ENCODE measurements at places on chromosomes 1 and 21. TPM values are rescaled to one million over a fixed set of nuclear protein-coding genes. Genes with fewer than 3 reads are reported as not detected.

Gene STYXL2
- not detected for total RNA-seq

Gene WDR47
- 16.1 TPM for total RNA-seq

Gene LIN28A
- total RNA-seq, result not detected

Gene OR6N1
- total RNA-seq, result not detected

Gene RNASEL
- total RNA-seq, result 4.2 TPM

DNA sequence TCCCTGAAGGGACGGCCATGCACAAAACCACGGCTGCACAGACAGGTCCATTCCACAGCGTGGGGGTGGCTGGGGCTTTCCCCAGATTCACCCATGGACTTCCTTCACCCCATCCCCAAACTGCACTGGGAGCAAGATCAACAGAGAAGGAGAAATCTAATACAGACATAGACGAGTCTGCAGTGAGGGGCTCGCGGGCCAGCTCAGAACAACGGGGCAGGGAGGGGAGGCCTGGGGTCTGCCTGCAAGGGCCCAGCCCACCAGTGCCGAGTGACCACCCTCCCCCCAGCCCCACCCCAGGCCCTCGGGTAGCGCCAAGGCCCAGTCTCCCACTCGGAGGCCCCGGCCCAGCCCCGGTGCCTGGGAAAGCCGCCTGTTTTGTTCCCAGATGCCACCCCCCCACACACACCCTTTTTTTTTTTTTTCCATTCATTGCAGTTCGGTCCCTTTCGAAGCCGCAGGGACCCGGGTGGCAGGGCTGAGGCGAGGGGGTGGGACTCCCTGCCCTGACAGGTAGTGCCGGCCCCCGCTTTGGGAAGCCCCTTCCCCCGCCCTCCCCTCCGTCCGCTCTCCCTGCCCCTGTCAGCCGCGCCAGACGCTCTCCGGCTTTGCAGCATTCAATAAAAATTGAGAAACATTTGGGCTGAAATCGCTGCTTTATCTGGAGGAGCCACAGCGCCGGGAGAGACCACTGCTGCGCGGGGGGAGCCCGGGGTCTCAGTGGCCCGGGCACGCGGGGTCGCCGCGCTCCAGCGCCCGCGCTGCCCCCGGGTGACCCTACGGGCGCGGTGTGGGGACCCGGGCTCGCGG, 543 bp upstream of the EPHB2 start:
- H3K27ac ChIP-seq, result no peak overlapping the region
- no peaks in the 10 kb centered on the region for H3K27me3 ChIP-seq
- no peaks in the 10 kb centered on the region for H3K4me1 ChIP-seq
- H3K36me3 ChIP-seq, result no peaks in the 10 kb centered on the region
- H3K4me3 ChIP-seq, result peak overlapping the region; percentile 69

DNA sequence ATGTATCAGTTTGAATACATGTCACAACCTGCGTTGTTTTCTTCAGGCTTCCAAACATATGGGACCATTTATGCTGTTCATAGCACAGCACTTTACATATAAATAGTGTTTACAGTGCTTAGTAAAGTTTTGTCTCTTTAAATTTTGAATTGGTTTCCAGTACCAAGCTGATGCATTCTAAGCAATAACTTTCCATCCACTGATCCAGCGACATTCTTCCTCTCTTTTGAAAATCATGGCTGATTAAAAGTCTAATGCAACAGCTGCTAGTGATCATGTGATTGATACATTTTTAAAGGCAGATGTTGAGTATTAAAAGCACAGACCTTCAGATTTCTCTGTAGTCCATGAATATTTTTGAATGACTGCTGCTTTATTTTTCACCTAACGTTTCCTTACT, 154.9 kb downstream of the PTPRC start:
- H3K27me3 ChIP-seq, result no peaks in the 10 kb centered on the region
- no peak overlapping the region for H3K4me3 ChIP-seq
- DNase-seq, result no peak
- peaks cover 6% of the 10 kb centered on the region for H3K4me1 ChIP-seq
- H3K36me3 ChIP-seq, result no peaks in the 10 kb centered on the region

DNA sequence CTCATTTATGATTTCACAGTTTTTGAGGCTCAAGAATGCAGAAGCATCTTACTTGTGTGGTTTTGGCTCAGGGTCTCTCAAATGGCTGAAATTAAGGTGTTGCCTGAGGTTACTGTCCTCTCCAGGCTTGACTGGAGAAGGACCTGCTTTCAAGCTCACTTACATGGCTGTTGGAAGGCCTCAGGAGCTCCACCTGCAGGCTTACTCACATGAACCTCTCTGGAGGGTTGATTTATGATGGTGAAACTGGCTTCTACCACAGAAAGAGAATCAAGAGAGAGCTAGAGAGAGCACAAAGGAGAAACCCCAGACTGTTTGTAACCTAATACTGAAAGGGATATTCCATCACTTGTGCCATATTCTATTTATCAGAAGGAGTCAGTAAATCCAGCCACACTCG, 6.2 kb upstream of the KCNK2 start:
- DNase-seq, result peak; percentile 83
- H3K27ac ChIP-seq, result peak overlapping the region; percentile 10
- no peaks in the 10 kb centered on the region for H3K27me3 ChIP-seq
- peaks cover 4% of the 10 kb centered on the region for H3K4me1 ChIP-seq
- no peak overlapping the region for H3K4me3 ChIP-seq

GRCh38 chr1:157287462-157287861, 149.3 kb upstream of the ETV3 start:
- peaks cover 69% of the 10 kb centered on the region for H3K27me3 ChIP-seq
- DNase-seq, result no peak
- H3K27ac ChIP-seq, result no peak overlapping the region
- H3K36me3 ChIP-seq, result no peaks in the 10 kb centered on the region
- H3K4me1 ChIP-seq, result no peaks in the 10 kb centered on the region

DNA sequence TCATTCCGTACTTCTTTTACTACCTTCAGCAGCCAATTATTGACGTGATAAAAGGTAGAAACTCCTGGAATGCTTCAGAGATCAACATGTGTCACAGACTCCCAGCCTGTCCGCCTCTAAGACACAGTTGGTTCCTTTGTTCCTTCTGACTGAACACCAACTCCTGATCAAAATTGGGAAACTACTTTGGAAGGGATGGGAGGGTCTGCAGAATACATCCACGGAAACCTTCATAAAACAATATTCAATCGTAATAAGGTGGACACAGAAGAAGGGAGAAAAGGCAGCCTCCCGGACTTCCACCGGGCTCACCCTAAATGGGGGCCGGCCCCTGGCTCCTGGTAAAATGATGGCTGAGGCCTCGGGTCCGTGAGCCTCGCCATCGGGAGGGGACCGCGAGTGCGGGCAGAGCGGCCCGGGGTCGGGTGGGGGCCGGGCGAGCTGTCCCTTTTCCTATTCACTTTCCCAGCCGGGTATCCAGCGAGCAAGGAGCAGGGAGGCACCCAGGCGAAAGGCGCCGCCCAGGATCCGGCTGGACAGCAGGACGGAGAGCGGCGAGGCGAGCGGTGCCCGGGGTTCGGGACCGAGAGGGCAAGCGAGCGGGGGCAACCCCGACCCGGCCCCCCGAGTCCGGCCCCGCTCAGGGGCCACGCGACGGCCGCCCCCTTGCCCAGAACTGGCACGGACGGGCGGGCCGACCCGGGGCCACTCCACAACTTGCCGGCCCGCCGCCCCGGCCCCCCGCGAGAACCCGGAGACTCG, 805 bp downstream of the NRIP1 start:
- peak; percentile 47 for DNase-seq
- peak overlapping the region; percentile 80 for H3K27ac ChIP-seq
- peaks cover 32% of the 10 kb centered on the region for H3K4me1 ChIP-seq
- H3K36me3 ChIP-seq, result no peaks in the 10 kb centered on the region

GRCh38 chr1:159765806-159766205, 15.0 kb upstream of the DUSP23 start:
- H3K4me3 ChIP-seq, result no peak overlapping the region
- H3K4me1 ChIP-seq, result peaks cover 14% of the 10 kb centered on the region
- H3K36me3 ChIP-seq, result no peaks in the 10 kb centered on the region
- no peaks in the 10 kb centered on the region for H3K27me3 ChIP-seq
- no peak for DNase-seq

DNA sequence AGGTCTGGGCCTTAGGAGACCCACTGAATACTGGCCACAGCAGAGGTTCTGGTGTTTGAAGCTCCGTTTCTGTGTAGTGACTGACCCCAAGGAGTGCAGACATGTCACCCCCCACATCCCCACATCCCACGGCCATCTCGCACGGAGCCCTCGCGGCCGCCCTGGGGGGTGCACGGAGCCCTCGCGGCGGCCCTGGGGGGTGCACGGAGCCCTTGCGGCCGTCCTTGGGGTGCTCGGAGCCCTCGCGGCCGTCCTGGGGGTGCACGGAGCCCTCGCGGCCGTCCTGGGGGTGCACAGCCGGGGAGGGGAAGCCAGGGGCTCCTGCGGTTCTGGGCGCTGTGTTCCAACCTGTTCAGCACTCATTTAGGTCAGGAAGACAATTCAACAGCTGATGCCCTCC, 68.4 kb downstream of the SCCPDH start:
- H3K36me3 ChIP-seq, result no peaks in the 10 kb centered on the region
- H3K27me3 ChIP-seq, result no peaks in the 10 kb centered on the region
- H3K4me1 ChIP-seq, result peaks cover 14% of the 10 kb centered on the region
- no peak overlapping the region for H3K4me3 ChIP-seq

DNA sequence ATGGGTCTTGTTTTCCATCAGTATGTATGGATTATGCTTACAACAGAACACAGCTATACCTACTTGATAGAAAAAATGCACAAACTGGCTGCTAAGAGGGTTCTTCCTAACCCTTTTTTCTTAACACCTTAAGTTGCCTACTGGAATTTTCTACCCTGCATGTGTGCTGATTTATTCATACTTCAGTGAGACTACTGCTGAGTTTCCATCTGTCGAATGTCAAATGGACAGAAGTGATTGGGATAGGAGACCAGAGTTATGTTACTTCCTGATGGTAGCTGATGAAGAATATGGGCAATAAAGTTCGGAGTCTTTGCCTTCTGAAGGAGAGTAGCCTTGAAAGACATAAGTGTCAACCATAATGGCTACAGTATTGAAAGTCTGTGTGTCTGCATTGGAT, 6.5 kb upstream of the DNM3 start:
- no peaks in the 10 kb centered on the region for H3K4me1 ChIP-seq

- DNase-seq, result no peak
- no peaks in the 10 kb centered on the region for H3K4me1 ChIP-seq
- no peaks in the 10 kb centered on the region for H3K27me3 ChIP-seq
- H3K27ac ChIP-seq, result no peak overlapping the region
- H3K36me3 ChIP-seq, result no peaks in the 10 kb centered on the region
These were observed 4.7 kb downstream of the IL23R start for GRCh38 chr1:67170751-67171573.

GRCh38 chr1:30330644-30331043, 392.7 kb downstream of the MATN1 start:
- no peak for DNase-seq
- no peak overlapping the region for H3K4me3 ChIP-seq
- H3K27ac ChIP-seq, result no peak overlapping the region
- no peaks in the 10 kb centered on the region for H3K36me3 ChIP-seq

- H3K4me1 ChIP-seq, result no peaks in the 10 kb centered on the region
- H3K36me3 ChIP-seq, result no peaks in the 10 kb centered on the region
- peaks cover 24% of the 10 kb centered on the region for H3K27me3 ChIP-seq
- no peak for DNase-seq
- H3K27ac ChIP-seq, result no peak overlapping the region
These were observed 55.7 kb upstream of the KCNE2 start for GRCh38 chr21:34307991-34308532.

- H3K27ac ChIP-seq, result no peak overlapping the region
- H3K27me3 ChIP-seq, result peaks cover 40% of the 10 kb centered on the region
- H3K4me3 ChIP-seq, result no peak overlapping the region
- peak; percentile 67 for DNase-seq
- peaks cover 15% of the 10 kb centered on the region for H3K4me1 ChIP-seq
- no peaks in the 10 kb centered on the region for H3K36me3 ChIP-seq
These were observed 6.8 kb upstream of the EFCAB14 start for GRCh38 chr1:46725736-46726108.

DNA sequence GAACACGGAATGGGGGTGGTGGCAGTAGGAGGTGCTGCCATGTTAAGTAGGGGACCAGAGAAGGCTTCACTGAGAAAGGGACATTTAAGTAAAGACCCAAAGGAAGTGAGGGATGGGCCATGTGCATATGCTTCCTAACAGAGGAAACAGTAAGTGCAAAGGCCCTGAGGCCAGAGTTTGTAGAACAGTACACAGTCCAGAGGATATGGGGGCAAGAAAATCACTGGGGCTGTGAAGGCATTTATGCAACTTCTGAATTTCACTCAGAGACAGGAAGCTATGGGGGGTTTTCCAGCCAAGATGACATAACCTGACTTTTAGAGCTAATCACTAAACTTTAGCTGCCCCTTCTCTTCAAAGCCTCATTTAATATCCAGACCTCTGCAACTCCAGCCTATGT, 202.5 kb upstream of the EDN2 start:
- H3K27me3 ChIP-seq, result no peaks in the 10 kb centered on the region
- no peak overlapping the region for H3K4me3 ChIP-seq
- no peaks in the 10 kb centered on the region for H3K36me3 ChIP-seq
- H3K27ac ChIP-seq, result no peak overlapping the region
- H3K4me1 ChIP-seq, result peaks cover 5% of the 10 kb centered on the region
- no peak for DNase-seq

Data from MCF 10A (cell line).